Type B pancreatic cell (in vitro differentiated cells): ENCODE measurements at places on chromosomes 3 and 15.

DNA sequence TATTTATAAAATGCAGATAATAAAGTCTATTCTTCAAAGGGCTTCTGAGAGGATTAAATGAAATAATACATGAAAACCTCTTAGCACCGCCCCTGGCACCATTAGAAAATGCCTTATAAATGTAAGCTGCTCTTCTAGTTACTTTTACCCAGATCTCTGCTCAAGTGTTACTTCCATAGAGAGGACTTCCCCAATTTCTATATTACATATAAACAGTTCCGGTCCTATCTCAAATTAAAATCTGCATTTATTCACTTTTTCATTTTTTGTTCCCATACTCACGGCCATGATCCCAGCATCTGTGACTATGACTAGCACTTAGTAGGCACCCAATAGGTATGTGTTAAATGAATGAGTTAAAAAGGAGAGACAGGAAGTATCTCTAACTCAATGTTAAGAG lies 890.9 kb upstream of the CFAP20DC start:
- DNase-seq, result no peak

DNA sequence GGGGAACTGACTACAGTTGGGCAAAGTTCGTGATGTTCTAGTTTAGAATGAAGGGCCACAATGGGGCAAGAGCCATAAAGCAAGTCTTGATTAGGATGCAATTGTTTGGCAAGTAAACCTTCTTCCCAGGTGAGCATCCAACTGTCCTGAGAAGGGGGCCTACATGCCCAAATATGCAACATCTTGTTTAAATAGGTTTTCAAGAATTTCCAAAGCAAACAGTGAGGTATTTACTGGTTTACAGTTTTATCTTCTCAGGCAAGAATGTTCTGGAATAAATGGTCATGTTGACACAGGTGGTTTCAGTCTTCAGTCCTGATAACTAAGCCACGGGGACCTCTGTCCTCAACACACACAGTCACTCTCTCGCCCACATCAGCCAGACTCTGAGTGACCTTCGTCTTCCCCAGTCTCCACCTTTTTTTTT lies 90.3 kb upstream of the FAM174B start:
- no peak for DNase-seq

DNA sequence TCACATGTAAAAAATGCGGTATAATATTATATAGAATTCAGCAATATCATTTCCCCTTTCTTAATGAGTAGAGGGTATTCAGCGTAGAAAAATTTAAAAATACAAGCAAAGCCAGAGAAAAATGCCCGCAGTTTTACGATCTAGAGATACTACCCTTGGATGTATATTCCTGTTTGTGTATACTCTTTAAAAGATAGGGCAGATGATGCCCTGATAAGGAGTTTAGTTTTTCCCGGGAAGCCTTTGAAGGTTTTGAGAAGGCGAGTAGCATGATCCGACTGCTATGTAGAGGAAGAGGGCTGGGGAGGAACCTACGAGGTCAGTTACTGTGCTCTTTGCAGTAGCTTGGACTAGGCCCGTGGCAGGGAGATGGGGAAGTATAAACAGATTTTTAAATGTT lies 1.2 kb downstream of the YEATS2 start:
- no peak for DNase-seq

GRCh38 chr3:114120211-114120610 lies 58.6 kb downstream of the DRD3 start:
- DNase-seq, result no peak

DNA sequence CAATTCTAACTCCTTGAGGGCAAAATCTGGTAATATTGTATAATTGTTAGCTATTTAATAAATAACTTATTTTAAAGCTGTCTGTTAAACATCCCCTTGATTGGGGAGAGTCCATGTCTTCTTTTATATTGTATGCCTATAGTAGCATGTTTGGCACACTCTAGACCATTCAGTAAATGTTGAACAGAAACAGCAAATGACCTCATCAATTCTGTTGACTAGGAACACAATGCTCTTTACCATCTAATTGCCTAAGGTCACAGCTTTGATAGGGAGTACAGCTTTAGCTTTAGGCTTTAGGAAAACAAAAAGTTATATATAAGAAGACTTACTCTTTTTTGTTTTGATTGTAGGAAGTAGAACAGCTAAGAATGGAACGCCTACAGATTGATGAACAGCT lies 27.0 kb downstream of the DNAJC19 start:
- no peak for DNase-seq

GRCh38 chr3:161430307-161430706 lies 59.0 kb upstream of the SPTSSB start:
- no peak for DNase-seq

DNA sequence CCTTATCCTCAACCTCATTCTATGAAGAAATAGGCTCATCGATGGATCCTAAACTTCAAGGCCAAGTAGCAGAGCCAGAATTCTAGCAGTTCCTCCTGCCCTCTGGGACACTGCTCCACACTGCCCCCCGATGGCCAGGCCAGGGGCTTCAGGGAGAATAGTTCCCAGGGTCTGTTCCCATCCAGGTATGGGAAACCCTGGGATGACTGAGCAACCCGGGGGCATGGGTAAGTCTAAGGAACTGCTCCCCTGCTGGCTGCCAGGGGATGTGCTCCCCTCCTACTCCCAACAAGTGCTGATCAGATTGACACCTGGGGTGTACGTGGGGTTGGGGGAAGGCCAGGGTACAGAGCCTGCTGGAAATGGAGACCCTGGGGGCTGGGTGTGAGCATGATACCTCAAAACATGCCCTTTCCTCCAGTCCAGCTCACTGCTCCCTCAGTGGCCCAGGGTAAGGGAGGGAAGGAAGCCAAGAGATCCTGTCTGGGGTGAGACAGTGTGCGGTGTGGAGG lies 7.6 kb downstream of the ULK3 start:
- no peak for DNase-seq

DNA sequence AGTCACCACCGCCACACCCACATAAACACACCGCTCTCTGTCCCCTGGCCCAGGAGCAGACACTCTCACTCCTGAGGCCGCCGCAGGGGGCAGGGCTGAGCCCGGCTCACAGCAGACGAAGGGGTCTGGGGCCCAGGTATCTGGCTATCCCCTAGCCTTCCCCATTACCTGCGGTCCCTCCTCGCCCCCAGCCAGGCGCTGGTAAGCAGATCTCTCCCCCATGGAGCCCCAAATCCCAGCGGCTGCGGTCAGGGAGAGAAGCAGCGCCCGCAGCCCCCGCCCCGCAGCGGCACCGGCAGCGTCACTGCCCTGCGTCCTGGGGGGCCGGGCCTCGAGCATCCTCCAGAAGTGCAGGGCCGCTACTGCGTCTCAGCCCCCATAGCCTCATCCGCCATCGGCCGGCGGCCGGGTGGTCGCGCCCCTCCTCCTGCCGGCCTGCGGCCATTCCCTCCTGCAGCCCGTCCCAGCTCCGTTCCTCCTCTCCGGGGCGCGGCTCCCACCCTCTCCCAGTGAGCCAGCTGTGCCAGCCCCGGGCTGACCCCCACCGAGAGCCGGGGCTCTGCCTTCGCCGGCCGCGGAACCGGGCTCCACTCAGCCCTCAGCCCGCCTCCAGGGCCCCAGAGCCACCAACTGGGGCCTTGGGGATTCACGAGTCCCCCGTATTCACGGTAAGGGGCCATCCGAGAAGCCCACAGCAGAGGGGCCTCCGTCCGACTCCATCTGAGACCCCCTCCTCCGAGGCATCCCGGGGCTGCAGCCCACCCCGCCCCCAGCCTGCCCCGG lies 13.1 kb downstream of the TNK2 start:
- DNase-seq, result no peak
